ENCODE measurements at places on chromosomes 2 and 18. TPM values are rescaled to one million over a fixed set of nuclear protein-coding genes. Genes with fewer than 3 reads are reported as not detected.

DRC1 gene
- total RNA-seq: not detected

- DNase-seq: no peak
Measured at GRCh38 chr2:130825966-130826253, 10.8 kb upstream of the ARHGEF4 start.

CD207 gene
- not detected for total RNA-seq

- DNase-seq: no peak
Measured at GRCh38 chr2:237601453-237602116, 11.1 kb upstream of the RAB17 start.

Data from sigmoid colon (tissue), 7 donors.